ENCODE measurements at places on chromosomes 12 and 14.

GRCh38 chr14:46653031-46653755 is 1.6 kb upstream of the RPL10L start:
- DNase-seq = peak; percentile 31

DNA sequence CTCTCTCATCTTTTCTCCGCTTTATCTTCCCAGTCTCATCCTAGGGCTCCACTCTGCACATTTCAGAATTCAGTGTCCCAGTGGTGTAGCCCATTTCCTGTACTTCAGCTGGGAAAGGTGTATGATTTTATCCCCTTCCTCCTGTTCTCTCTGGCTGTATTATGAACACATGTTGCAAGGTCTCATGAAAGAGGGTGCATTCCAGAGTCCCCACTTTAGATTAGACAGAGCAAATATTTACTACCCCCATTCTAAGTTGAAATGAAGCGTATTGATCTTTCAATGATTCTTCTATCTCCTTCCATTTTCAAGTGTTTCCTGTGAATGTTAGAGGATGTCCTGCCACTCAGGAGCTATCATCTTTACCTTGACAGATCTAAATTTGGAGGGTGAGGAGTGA is 123.2 kb downstream of the WIF1 start:
- no peak for DNase-seq

- DNase-seq = no peak
Observed at GRCh38 chr14:63273129-63273528, 45.6 kb downstream of the GPHB5 start.

DNA sequence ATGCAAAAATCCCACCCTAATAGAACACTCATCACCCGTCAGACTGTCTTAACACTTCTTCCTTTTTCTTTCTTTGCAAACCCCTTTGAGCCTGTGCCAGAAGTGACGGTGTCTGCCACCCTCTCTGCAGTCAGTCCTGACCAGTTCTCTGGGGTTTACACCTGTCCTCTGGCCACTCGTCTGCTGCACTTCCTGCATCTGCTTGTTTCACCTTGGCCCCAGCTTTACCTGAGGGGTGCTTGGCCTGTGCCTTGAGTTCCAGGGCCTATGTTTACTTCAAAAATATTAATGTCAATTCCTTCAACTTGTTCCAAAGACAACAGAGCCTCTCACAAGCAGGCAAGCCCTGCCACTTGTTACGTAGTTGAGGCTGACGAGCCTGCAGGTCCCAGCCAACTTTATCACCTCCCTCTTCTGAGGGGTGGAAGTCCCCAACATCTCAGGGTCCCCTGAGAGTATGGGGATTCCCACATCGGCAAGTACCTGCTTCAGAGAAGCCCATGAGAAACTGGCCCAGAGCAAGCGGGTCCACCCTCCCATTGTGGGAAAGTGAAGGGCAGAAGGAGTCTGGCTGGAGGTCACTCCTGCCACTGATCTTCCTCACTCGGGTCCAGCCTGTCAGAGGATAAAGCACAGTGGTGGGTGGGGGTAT is 205.4 kb downstream of the DAD1 start:
- no peak for DNase-seq

- no peak for DNase-seq
Observed at GRCh38 chr14:89537911-89538310, 120.9 kb upstream of the FOXN3 start.

- no peak for DNase-seq
Observed at GRCh38 chr12:114480337-114481199, 74.6 kb upstream of the TBX5 start.

- DNase-seq = no peak
Observed at GRCh38 chr14:106286697-106287290, 760.4 kb downstream of the TMEM121 start.

DNA sequence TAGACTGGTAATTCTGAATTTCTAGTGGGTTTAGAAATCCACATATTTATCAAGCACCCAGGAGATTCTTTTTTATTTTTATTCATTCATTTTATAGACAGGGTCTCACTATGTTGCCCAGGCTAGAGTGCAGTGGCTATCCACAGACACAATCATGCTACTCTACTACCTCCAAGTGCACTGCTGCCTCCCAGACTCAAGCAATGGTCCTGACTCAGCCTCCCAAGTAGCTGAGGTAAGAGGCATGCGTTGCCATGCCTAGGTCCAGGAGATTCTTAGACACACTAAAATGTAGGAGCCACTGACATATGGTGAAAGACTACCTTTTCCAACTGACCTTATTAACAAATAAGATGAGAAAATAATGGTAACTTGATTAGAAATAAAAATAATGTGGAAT is 38.9 kb downstream of the KIF21A start:
- no peak for DNase-seq

- no peak for DNase-seq
Observed at GRCh38 chr14:62117751-62118105, 355.5 kb downstream of the SNAPC1 start.

DNA sequence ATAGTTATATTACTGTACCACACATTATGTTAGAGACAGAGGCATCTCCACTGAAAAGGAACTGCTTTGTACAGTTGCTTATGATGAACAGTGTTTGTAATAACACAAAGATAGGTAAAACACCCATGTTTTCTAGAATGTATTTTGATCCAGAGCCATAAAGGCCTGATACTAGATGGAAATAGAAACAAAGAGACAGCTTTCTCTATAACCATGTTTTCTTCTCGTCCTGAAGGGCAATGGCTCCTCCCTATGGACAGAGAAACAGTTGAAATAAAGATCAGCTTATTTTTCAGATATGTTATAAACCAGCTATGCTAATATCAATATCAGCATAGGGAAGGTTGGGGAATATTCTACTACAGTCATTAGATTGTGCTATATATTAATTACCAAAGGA is 109.2 kb downstream of the ATXN7L3B start:
- DNase-seq = peak; percentile 14

DNA sequence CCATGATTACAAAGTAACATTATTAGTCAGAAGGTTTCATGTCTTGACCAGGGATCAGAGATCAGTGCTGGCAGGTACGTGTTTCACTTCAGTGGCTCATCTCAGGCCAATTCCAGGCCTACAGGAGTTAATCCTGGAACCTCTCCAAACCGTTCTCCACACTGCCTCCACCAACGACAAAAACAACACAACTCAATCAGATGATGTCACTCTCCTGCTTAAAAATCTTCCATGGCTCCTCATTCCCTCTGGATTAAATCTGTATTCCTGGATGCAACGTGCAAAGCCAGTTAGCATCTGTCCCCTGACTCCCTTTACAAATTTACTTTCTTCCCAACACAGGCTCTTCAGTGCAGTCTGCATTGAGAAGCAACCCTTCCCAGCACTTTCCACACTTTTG is 34.3 kb upstream of the TXNRD1 start:
- no peak for DNase-seq

Measured in Kasumi-1 (cell line).